Smooth muscle cell of trachea (primary cell): ENCODE measurements at places on chromosomes 5 and 9. TPM values are rescaled to one million over a fixed set of nuclear protein-coding genes. Genes with fewer than 3 reads are reported as not detected.

GABRA6 gene
- not detected in 2 replicates for total RNA-seq

SHLD3 gene
- total RNA-seq = 2.0 and 3.6 TPM in 2 replicates

OR1L4 gene
- not detected in 2 replicates for total RNA-seq

TERT gene
- not detected in 2 replicates for total RNA-seq

NEUROG1 gene
- total RNA-seq = not detected in 2 replicates

SUSD3 gene
- 0.73 and 1.3 TPM in 2 replicates for total RNA-seq

TMEM215 gene
- total RNA-seq = not detected in 2 replicates

PCDH12 gene
- total RNA-seq = 0.15 and 0.17 TPM in 2 replicates

ELOVL7 gene
- 0.33 TPM in 1 of 2 replicates, not detected in the other for total RNA-seq

PPIP5K2 gene
- total RNA-seq = 40.2 and 62.4 TPM in 2 replicates

HRH2 gene
- not detected in 2 replicates for total RNA-seq

TNFAIP8 gene
- 28.4 and 49.6 TPM in 2 replicates for total RNA-seq

GFPT2 gene
- total RNA-seq = 44.7 and 67.6 TPM in 2 replicates

TSLP gene
- total RNA-seq = 5.7 and 6.5 TPM in 2 replicates

MLANA gene
- total RNA-seq = not detected in 2 replicates

TLX3 gene
- not detected in 2 replicates for total RNA-seq

NFIB gene
- total RNA-seq = 13.7 and 40.7 TPM in 2 replicates

ALG2 gene
- 38.7 and 58.9 TPM in 2 replicates for total RNA-seq

ZNF462 gene
- 17.0 and 19.0 TPM in 2 replicates for total RNA-seq

PROP1 gene
- not detected in 2 replicates for total RNA-seq

FOXD1 gene
- total RNA-seq = 7.6 and 11.7 TPM in 2 replicates

FGF1 gene
- total RNA-seq = 2.6 and 5.1 TPM in 2 replicates

KIAA1958 gene
- 1.3 and 1.5 TPM in 2 replicates for total RNA-seq

EIF4E1B gene
- not detected in 2 replicates for total RNA-seq

ANKRD34B gene
- not detected in 2 replicates for total RNA-seq

MYMK gene
- not detected in 2 replicates for total RNA-seq

TYRP1 gene
- not detected in 2 replicates for total RNA-seq

CCNO gene
- 0.17 TPM in 1 of 2 replicates, not detected in the other for total RNA-seq

SLC25A2 gene
- total RNA-seq = 0.50 and 1.0 TPM in 2 replicates

TNPO1 gene
- 240 and 270 TPM in 2 replicates for total RNA-seq

GGTA1 gene
- not detected in 2 replicates for total RNA-seq

CDC25C gene
- total RNA-seq = 0.66 and 13.7 TPM in 2 replicates

PCDHA5 gene
- under 0.01 TPM in 1 of 2 replicates, not detected in the other for total RNA-seq

ARHGEF28 gene
- total RNA-seq = 19.0 and 32.6 TPM in 2 replicates

MZB1 gene
- total RNA-seq = not detected in 2 replicates

PDE8B gene
- under 0.01 TPM in 1 of 2 replicates, not detected in the other for total RNA-seq

LEAP2 gene
- 0.15 and 0.50 TPM in 2 replicates for total RNA-seq

KIF24 gene
- total RNA-seq = 0.50 and 3.2 TPM in 2 replicates

KIF20A gene
- total RNA-seq = 12.2 and 108 TPM in 2 replicates

PCDHGA11 gene
- 23.0 and 26.9 TPM in 2 replicates for total RNA-seq

PDLIM4 gene
- 43.3 and 96.6 TPM in 2 replicates for total RNA-seq

FBXO4 gene
- total RNA-seq = 8.1 and 17.5 TPM in 2 replicates

IFNA2 gene
- not detected in 2 replicates for total RNA-seq
